ENCODE measurements at places on chromosomes 2 and 18.

- H3K27me3 ChIP-seq, result no peaks in the 10 kb centered on the region
- no peak for DNase-seq
- no peak overlapping the region for H3K27ac ChIP-seq
- H3K36me3 ChIP-seq, result no peaks in the 10 kb centered on the region
- no peaks in the 10 kb centered on the region for H3K4me1 ChIP-seq
Observed at GRCh38 chr2:58870704-58871103, 629.6 kb upstream of the FANCL start.

DNA sequence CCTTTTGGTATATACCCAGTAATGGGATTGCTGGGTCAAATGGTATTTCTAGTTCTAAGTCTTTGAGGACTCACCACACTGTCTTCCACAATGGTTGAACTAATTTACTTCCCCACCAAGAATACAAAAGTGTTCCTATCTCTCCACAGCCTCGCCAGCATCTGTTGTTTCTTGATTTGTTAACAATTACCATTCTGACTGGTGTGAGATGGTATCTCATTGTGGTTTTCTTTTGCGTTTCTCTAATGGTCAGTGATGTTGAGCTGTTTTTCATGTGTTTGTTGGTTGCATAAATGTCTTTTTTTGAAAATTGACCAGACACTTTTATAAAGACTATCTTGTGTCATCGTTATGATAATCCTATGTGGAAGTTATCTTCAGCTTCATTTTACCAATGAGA, 16.0 kb upstream of the ATP8B1 start:
- no peaks in the 10 kb centered on the region for H3K36me3 ChIP-seq
- H3K27me3 ChIP-seq, result peaks cover 25% of the 10 kb centered on the region
- no peak overlapping the region for H3K4me3 ChIP-seq
- DNase-seq, result no peak
- no peak overlapping the region for H3K27ac ChIP-seq

- no peaks in the 10 kb centered on the region for H3K27me3 ChIP-seq
- DNase-seq, result no peak
- no peak overlapping the region for H3K27ac ChIP-seq
- no peaks in the 10 kb centered on the region for H3K4me1 ChIP-seq
Observed at GRCh38 chr2:17309741-17310339, 208.4 kb downstream of the RAD51AP2 start.

DNA sequence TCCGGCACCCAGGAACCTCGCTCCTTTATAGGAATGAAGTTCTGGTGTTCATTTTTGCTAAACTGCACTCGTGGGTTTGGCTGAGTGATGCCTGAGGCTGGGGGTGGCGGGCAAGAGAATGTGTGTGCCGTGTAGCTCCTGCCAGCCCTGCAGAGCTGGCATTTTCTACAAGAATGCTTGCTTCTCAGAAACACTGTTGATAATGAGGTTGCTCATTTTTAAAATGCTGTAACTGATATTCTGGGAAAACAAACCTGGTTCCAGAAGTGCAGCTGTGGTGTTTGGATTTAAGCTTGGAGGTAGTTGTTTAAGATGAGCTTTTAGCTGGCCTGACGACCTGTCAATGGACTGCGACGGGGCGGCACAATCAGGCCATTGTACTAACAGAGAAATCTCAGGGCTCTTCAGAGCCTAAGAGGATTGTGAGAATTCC, 511.9 kb upstream of the TNP1 start:
- DNase-seq, result no peak
- H3K27me3 ChIP-seq, result no peaks in the 10 kb centered on the region
- no peak overlapping the region for H3K4me3 ChIP-seq

- peaks cover 24% of the 10 kb centered on the region for H3K27me3 ChIP-seq
- peaks cover 10% of the 10 kb centered on the region for H3K4me1 ChIP-seq
- no peak overlapping the region for H3K4me3 ChIP-seq
- no peak for DNase-seq
- no peak overlapping the region for H3K27ac ChIP-seq
Observed at GRCh38 chr2:27723372-27724144, 48.0 kb upstream of the MRPL33 start.

- H3K27ac ChIP-seq, result no peak overlapping the region
- H3K4me1 ChIP-seq, result no peaks in the 10 kb centered on the region
- DNase-seq, result no peak
Observed at GRCh38 chr2:62000538-62000937, 95.1 kb downstream of the COMMD1 start.

GRCh38 chr2:853203-853870, 97.3 kb upstream of the SNTG2 start:
- no peak for DNase-seq
- H3K4me3 ChIP-seq, result no peak overlapping the region
- peaks cover 6% of the 10 kb centered on the region for H3K27me3 ChIP-seq
- no peak overlapping the region for H3K27ac ChIP-seq
- no peaks in the 10 kb centered on the region for H3K36me3 ChIP-seq

DNA sequence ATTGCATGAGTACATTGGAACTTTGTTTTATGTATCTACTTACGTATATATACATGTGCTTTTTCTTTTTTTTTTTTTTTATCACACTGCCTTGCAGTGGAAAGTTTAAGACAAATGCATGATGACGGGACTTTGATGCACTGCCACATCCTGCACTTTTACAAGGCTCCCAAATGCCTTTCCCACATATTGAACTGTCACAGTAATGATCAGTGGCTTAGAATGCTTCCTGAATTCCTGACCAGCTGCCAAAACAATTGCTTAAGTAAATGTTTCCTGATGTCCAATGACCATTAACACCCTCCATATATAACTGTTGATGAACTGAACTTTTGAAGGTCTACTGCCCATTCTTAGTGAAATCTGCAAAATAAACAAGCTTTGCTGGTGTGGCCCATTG, 60.2 kb downstream of the LYPD6B start:
- H3K36me3 ChIP-seq, result peaks cover 3% of the 10 kb centered on the region
- H3K27ac ChIP-seq, result no peak overlapping the region

DNA sequence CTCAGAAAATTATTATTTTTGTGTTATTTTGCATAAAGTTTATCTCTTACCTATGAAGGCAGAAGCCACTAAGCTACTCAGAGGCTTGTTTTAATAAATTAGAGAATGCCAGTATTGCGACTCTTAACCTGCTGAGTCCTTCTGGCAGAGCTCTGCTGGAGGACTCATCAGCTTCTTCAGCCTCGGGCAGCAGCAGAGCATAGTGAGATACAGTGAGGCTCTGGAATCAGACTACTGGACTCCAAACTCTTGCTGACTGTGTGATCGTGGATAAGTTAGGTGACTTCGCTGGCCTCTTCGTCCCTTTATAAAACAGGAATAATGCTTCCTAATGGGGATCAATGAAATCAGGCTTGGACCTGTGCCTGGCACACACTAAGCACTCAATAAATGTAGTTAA, 1.7 kb downstream of the PTRHD1 start:
- H3K27me3 ChIP-seq, result no peaks in the 10 kb centered on the region
- H3K4me1 ChIP-seq, result peaks cover 9% of the 10 kb centered on the region
- peaks cover 3% of the 10 kb centered on the region for H3K36me3 ChIP-seq
- no peak for DNase-seq

DNA sequence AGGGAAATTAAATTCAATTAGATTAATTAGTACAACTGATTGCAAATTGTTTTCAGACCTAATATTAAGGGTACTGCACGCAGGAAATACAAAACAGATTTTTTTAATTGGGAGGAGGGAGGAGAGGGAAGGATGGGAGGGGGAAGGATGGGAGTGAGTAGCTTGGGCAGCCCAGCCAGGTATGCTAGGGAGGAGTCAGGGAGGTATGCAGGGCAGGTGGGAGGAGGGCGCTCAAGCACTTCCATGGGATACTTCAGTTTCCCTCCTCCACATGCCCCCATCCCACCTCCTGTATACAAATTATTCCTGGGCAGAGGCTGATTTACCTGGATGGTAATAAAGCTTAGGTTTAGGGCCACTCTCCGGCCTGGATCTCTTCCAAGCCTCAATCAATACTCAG, 76.6 kb upstream of the CAPN13 start:
- peaks cover 4% of the 10 kb centered on the region for H3K36me3 ChIP-seq
- DNase-seq, result no peak
- peaks cover 60% of the 10 kb centered on the region for H3K27me3 ChIP-seq
- no peaks in the 10 kb centered on the region for H3K4me1 ChIP-seq

GRCh38 chr2:106098664-106099063, 95.4 kb downstream of the UXS1 start:
- no peak for DNase-seq
- H3K4me1 ChIP-seq, result peaks cover 29% of the 10 kb centered on the region
- H3K27me3 ChIP-seq, result no peaks in the 10 kb centered on the region
- H3K36me3 ChIP-seq, result peaks cover 5% of the 10 kb centered on the region
- no peak overlapping the region for H3K4me3 ChIP-seq

GRCh38 chr18:29191263-29191662, 1014.3 kb upstream of the CDH2 start:
- H3K4me3 ChIP-seq, result no peak overlapping the region
- H3K4me1 ChIP-seq, result no peaks in the 10 kb centered on the region
- no peaks in the 10 kb centered on the region for H3K36me3 ChIP-seq
- no peak overlapping the region for H3K27ac ChIP-seq
- no peaks in the 10 kb centered on the region for H3K27me3 ChIP-seq

- H3K36me3 ChIP-seq, result peaks cover 3% of the 10 kb centered on the region
- no peak overlapping the region for H3K4me3 ChIP-seq
- no peaks in the 10 kb centered on the region for H3K27me3 ChIP-seq
- no peak for DNase-seq
- peak overlapping the region; percentile 51 for H3K27ac ChIP-seq
Observed at GRCh38 chr2:189559579-189560272, 20.9 kb downstream of the SLC40A1 start.

- no peaks in the 10 kb centered on the region for H3K36me3 ChIP-seq
- H3K27me3 ChIP-seq, result no peaks in the 10 kb centered on the region
- H3K4me1 ChIP-seq, result no peaks in the 10 kb centered on the region
Observed at GRCh38 chr2:58803192-58803591, 562.1 kb upstream of the FANCL start.

DNA sequence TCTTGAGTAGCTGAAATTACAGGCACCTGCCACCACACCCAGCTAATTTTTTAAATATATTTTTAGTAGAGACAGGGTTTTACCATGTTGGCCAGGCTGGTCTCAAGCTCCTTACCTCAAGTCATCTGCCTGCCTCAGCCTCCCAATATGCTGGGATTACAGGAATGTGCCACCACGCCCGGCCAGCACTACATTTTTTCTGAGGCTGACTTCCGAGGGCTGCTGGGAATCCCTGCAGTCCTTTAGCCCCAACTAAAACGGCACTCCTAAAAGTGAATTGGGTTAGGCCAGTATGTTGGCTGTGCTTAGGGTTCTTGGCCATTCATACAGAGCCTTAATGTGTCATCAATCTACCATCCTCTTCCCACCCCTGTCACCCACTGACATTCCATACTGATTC, 375.4 kb downstream of the DCC start:
- no peak overlapping the region for H3K27ac ChIP-seq
- no peaks in the 10 kb centered on the region for H3K36me3 ChIP-seq
- H3K4me3 ChIP-seq, result no peak overlapping the region
- no peaks in the 10 kb centered on the region for H3K4me1 ChIP-seq

DNA sequence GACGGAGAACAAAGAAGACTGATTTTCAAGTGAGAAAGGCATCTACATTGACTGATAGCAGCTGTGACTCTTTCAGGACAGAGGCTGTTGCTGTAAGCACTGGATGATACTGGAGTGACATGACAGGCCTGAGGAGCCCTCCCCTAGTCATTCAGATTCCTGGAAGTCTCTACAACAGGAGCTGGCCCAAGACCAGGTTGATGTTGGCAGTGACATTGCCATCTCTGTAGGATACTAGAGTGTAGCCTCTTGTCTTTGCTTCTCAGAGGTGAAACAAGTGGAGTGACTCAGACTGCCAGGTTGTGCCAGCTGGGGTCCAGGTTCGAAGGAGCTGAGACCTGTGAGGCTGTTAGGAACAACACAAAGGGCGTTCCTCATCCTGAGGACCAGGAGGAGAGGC, 44.7 kb upstream of the SH3RF3 start:
- H3K27ac ChIP-seq, result no peak overlapping the region
- H3K4me1 ChIP-seq, result peaks cover 8% of the 10 kb centered on the region
- no peak overlapping the region for H3K4me3 ChIP-seq

- no peaks in the 10 kb centered on the region for H3K36me3 ChIP-seq
- H3K4me1 ChIP-seq, result peaks cover 2% of the 10 kb centered on the region
- DNase-seq, result no peak
- no peak within 1 kb of the TSS for H3K4me3 ChIP-seq
Observed at GRCh38 chr18:63476668-63477067, at the start of gene SERPINB5. SERPINB5 (plus strand) TSS chr18:63476958; CDS start chr18:63484429, 7,471 bp downstream.

- H3K36me3 ChIP-seq, result no peaks in the 10 kb centered on the region
- no peak for DNase-seq
- no peak overlapping the region for H3K27ac ChIP-seq
- no peaks in the 10 kb centered on the region for H3K27me3 ChIP-seq
- no peak overlapping the region for H3K4me3 ChIP-seq
Observed at GRCh38 chr2:56801214-56801613, 617.4 kb downstream of the CCDC85A start.

- no peak overlapping the region for H3K4me3 ChIP-seq
- no peak overlapping the region for H3K27ac ChIP-seq
- no peak for DNase-seq
- peaks cover 55% of the 10 kb centered on the region for H3K27me3 ChIP-seq
- no peaks in the 10 kb centered on the region for H3K4me1 ChIP-seq
Observed at GRCh38 chr2:234670052-234670451, 173.2 kb upstream of the ARL4C start.

GRCh38 chr2:165185633-165186032, 18.2 kb downstream of the SCN3A start:
- no peak for DNase-seq
- no peaks in the 10 kb centered on the region for H3K36me3 ChIP-seq
- H3K27ac ChIP-seq, result no peak overlapping the region
- no peaks in the 10 kb centered on the region for H3K4me1 ChIP-seq
- H3K27me3 ChIP-seq, result no peaks in the 10 kb centered on the region
- no peak overlapping the region for H3K4me3 ChIP-seq

DNA sequence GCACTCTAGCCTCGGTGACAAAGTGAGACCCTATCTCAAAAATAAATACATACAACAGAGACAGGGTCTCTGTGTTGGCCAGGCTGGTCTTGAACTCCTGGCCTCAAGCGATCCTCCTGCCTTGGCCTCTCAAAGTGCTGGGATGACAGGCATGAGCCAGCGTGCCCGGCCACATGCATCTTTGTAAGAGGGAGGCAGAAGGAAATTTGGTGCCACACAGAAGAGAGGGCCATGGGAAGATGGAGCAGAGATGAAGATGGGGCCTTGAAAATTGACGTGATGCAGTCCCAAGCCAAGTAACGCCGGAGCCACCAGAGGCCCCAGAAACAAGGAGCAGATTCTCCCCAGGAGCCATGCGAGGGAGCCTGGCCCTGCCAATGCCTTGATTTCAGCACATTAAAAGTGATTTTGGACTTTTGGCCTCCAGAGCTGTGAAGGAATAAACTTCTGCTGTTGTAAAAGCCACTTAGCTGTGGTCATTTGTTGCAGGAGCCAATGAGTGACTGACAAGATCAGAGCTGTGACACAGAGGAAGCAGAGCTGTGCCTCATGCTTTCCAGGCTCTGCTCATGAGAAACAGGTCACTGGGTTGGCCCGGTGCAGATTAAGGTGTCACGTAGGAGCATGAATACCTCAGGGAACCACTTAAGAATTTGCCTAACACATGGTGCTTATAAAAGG, 2.7 kb upstream of the SLC66A2 start:
- no peaks in the 10 kb centered on the region for H3K36me3 ChIP-seq
- DNase-seq, result no peak
- peak overlapping the region; percentile 47 for H3K4me3 ChIP-seq
- no peaks in the 10 kb centered on the region for H3K27me3 ChIP-seq
- peaks cover 14% of the 10 kb centered on the region for H3K4me1 ChIP-seq

GRCh38 chr2:97845818-97846217, 132.4 kb downstream of the ZAP70 start:
- no peak overlapping the region for H3K4me3 ChIP-seq
- H3K27me3 ChIP-seq, result no peaks in the 10 kb centered on the region
- peaks cover 23% of the 10 kb centered on the region for H3K4me1 ChIP-seq
- H3K36me3 ChIP-seq, result peaks cover 6% of the 10 kb centered on the region
- peak overlapping the region; percentile 24 for H3K27ac ChIP-seq
